ENCODE measurements at places on chromosomes 2 and 18. TPM values are rescaled to one million over a fixed set of nuclear protein-coding genes. Genes with fewer than 3 reads are reported as not detected.

DNA sequence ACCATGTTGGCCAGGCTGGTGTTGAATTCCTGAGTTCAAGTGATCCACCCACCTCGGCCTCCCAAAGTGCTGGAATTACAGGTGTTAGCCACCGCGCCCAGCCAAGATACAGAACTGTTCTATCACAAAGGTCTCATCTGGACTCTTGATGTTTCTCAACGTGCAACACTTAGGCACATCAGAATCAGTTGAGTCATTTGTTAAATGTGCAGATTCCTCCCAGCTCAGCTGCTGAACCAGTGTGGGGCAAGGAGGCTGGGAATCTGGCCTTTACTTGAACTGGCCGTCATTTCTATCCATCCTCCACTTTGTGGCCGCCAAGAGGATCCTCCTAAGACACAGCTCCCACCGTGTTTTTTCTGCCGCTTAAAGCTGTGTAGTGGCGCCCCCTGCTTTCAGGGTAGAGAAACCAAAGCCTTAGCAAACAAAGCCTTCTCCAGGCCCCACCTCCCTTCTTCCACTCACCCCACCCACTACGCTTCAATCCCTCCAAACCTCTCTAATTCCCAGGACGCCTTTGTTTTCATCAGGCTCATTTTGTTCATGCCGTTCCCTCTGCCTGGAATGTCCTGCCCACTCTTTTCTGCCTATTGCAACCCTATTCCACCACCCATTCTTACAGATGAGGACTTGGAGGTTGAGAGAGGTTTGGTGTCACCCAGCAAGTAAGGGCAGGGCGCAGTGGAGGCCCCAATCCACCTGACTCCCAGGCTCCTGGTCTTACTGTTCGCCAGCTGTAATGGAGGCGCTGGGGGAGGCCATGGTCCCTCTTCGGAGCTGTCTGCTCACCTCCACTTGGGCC lies 776 bp upstream of the SPEG start:
- no peak for DNase-seq

- DNase-seq = no peak
Measured at GRCh38 chr2:28433935-28434599, 41.4 kb downstream of the FOSL2 start.

DNA sequence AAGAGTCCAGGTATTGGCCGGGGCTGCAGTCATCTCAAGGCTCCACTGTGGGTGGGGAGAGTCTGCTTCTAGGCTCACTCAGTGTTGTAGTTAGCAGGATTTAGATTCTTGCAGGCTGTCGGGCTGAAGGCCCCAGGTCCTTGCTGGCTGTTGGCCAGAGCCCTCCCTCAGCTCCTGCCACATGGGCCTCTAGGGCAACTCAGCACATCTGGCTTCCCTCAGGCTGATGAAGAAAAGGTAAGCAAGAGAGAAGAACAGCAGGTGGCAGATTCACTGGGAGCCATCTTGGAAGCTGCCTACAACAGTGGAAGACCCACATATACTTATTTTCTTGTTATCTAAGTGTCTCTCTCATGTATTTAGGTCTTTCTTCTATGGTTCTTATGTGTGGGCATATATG lies 4.3 kb downstream of the MRPS9 start:
- peak; percentile 45 for DNase-seq

The SIX2 gene
- total RNA-seq = 0.31 TPM

The ERICH2 gene
- total RNA-seq = 2.9 TPM
